Hindlimb muscle (tissue), 1 donor: ENCODE measurements at places on chromosomes 12 and 14.

- peak; percentile 63 for DNase-seq
These were observed 31.1 kb downstream of the ALDH1L2 start for GRCh38 chr12:105053116-105053572.

DNA sequence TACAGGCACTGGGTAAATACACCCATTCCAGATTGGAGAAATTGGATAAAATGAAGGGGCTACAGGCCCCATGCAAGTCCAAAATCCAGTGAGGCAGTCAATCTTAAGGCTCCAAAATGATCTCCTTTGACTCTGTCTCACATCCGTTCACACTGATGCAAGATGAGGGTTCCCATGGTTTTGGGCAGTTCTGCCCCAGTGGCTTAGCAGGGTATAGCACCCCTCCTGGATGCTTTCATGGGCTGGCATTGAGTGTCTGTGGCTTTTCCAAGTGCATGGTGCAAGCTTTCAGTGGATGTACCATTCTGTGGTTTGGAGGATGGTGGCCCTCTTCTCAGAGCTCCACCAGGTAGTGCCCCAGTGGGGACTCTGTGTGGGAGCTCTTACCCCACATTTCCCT is 427.2 kb downstream of the TRHDE start:
- no peak for DNase-seq

GRCh38 chr12:100715976-100716944 is 78.3 kb upstream of the ANO4 start:
- no peak for DNase-seq

DNA sequence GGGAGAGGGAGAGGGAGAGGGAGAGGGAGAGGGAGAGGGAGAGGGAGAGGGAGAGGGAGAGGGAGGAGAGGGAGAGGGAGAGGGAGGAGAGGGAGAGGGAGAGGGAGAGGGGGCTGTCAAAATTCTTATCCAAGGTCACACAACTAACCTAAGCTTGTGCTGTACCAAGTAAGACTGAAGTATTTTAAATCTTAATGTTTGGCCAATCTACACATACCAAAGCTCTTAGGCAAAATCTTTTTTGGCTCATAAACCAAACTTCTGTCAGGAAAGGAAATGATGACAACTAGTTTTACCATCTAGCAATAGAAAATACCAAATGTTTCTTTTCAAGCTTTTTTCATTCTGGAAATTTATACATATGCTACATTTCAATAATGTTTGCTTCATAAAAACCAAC is 33.8 kb downstream of the CCDC38 start:
- no peak for DNase-seq

GRCh38 chr12:42582050-42582449 is 7.5 kb downstream of the PRICKLE1 start:
- peak; percentile 74 for DNase-seq

GRCh38 chr12:61514016-61514415 is 746.2 kb upstream of the USP15 start:
- no peak for DNase-seq

GRCh38 chr12:55659486-55660385 is 23.0 kb downstream of the OR10P1 start:
- DNase-seq = no peak

DNA sequence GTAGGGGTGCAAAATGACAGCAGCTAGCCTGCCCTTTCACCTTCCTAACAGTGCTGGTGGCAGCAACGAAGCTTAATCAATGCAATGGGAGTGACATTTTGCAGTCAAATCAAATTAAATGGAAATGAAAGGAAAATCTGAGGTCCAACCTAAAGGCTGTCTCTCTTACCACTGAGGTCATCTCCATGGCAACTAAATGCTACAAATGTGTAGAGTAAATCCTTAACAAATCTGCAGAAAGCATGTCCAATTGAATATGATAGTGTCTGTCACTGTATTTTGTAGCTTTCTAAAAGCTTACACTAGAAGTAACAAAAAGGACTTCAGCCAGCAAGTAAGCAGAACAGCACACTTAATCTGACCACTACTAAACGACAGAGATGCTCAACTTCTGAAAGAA is 488.8 kb downstream of the BCAT1 start:
- no peak for DNase-seq

DNA sequence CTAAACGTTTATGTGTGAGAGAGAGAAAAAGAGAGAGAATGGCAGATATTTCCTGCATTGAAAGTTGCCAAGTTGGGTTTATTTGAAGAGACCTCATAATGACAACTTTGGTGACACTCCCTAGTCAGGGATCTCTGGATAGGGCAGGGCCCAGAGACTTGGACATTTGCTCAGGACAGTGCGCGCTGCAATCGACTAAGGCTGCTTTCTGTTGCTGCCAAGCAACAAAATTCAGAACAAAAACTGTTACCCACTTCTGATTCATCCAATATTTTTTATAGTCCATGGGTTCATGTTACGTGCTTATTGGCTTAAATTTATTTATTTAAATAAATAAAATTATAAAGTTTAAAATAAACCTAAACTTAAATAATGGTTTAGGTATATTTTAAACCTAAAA is 34.2 kb downstream of the PTGER2 start:
- no peak for DNase-seq

DNA sequence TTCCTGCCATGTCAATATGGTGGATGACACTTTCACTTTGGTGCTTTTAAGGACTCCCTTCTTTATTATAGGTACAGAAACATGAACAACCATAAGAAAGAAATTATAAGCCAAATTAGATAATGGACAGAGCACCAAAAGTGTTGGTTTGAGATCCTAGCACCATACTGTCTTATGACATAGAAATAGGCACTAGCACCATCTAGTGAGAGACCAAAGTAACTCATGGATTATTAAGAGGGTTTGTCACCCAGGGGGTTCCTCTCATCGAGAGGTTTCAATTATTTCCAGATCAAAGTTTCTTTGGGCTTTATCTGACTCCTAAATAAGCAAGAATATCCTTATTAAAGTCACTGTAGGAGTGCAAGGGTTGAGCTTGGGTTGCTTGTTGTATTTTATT is 153.0 kb upstream of the DIO2 start:
- DNase-seq = no peak

- DNase-seq = no peak
These were observed 95.7 kb downstream of the SAMD4A start for GRCh38 chr14:54662491-54663133.

- DNase-seq = no peak
These were observed 88.1 kb upstream of the TMEM263 start for GRCh38 chr12:106867651-106868050.

DNA sequence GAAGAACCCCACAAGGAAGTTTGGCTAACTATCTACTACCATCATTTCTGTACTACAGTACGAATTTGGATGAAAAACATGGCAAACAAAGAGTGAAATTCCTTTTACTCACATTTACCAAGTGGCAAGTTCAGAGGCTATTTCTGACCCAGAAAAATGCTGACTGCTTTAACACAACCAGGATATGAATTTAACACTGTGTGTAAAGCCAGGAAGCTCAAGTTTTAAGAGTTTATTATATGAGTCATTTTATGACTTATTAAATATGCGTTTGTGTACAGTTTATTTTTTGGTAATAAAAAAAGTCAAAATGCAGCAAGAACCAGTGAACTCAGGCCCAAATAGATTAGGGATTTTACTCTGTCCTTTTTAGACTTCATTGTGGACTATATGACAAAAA is 58.4 kb upstream of the STAC3 start:
- no peak for DNase-seq

DNA sequence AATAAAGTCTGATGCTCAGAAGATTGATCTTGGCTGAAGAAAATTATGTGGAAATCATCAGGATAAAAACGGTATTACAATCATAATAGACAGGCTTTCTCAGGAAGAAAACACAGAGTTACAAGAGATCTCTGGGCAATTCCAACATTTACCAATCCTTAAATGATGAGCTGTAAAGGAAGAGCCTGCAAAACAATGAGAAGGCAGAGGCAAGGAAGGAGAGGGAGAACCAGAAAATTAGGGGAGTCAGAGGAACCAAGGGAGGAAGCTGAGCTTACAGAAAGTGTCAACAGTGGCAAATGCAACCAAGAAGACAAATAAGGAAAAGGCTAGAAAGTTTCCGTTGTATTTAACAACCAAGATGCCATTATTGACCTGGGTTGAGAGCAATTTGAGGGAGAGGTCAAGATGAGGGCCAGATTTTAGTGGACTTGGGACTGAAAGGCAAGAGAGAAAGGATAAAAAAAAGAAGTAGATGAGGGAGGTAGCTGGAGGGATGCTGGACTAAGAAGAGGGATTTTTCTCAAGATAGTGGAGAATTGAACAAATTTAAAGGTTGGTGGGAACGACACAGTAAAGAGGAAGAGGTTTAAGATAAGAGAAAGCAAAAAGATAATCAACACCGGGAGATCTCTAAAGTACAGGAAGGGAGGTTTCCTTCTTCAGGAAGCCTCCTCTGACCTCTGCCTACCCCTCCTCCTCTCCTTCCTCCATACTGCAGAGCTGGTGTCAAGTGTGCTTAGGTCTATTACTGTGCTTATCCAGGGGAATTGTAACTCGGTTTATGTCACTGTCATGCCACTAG is 116.9 kb downstream of the DUSP6 start:
- DNase-seq = no peak

DNA sequence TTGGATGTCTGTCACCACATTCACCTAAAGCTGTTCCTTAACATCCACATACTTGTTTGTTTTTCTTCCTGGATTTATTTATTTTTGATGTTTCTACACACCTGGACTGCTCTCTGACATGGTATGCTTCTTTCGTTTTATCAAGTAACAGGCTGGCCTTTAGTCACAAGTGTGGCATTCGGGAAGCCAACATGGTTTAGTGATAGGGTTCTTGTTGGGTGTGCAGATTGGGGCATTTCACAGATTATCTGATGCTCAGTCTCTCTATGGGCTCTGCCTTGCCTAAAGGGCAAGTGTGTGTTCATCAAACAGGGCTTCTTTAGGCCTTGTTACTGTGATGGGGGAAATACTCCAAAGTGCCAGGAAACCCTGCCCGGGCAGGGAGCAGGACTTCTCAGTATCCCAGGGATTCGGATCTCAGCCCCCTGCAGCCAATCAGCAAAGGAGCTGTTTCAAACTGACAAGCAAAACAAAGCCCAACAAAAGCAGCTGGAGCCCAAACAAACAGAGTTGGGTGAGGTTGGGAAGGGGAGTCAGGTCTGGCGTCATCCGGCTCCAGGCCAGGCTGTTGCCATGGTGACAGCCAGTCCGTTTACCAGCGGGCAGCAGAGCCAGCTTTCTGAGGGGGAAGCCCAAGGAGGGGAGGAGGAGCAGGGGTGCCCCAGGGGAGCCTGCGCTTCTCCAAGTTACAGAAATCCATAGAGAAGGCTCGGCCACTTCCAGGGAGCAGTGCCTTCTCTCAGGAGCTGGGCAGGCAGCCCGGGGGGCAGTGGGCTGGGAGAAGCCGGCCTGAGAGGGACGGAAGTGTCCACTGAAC is 31.9 kb downstream of the FOS start:
- DNase-seq = peak; percentile 86

DNA sequence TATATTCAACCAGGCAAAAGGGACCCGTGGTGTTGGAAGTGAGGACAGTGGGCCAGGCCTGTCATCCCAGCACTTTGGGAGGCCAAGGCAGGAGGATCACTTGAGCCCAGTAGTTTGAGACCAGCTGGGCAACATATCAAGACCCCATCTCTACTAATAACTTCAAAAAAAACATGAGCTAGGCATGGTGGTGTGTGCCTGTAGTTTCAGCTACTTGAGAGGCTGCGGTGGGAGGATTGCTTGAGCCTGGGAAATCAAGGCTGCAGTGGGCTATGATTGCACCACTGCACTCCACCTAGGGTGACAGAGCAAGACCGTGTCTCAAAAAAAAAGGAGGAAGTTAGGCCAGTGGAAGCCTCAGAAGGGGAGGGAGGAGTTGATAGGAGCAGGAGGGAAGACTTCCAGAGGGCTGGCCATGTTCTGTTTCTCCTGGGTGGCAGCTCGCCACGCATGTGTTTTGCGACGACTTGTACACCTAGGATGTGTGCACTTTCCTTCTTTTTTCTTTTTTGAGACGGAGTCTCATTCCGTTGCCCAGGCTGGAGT is 10.1 kb downstream of the SLC25A29 start:
- no peak for DNase-seq

- no peak for DNase-seq
These were observed 3.1 kb upstream of the HPD start for GRCh38 chr12:121861636-121862254.

- DNase-seq = peak; percentile 28
These were observed 1.2 kb downstream of the GPR135 start for GRCh38 chr14:59463787-59464485.

GRCh38 chr12:100219328-100220109 is 18.9 kb downstream of the ACTR6 start:
- no peak for DNase-seq

GRCh38 chr14:67666750-67667449 is 7.5 kb downstream of the VTI1B start:
- peak; percentile 23 for DNase-seq

DNA sequence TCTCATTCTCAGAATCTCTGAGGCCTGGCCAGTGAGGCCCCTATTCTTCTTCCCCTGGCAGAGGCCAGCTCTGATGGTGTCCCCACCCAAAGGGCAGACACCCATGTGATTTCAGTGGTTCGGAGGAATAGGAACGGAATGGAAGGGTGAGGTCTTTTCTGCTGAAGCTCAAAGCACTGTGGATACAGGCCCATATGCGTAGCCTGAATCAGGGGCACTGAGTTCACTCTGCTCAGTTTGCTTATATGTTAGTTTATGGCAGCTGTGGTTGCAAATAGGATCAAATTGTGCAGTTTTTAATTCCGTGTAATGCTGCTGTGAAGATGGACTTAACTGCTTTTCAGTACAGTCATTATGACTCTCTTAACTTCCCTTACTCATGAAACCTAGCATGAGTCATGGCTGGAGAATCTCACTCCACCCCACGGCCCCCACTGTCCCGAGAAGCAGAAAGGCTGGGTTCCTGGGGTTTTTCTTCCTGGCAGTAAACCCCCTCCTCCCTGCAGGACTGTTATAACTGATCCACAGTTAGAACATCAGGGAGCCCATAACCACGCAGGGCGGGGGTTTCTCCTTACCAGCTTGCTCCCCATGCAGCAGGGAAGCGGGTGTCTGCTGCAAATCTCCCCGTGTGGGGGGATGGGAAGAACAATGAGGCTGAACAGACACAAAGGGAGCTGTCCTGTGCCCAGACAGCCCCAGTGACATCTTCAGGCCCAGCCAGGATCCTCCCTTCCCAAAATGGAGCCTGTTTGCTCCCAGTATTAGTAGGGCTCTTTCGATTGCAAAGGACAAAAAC is 122.7 kb downstream of the SLC38A6 start:
- no peak for DNase-seq

DNA sequence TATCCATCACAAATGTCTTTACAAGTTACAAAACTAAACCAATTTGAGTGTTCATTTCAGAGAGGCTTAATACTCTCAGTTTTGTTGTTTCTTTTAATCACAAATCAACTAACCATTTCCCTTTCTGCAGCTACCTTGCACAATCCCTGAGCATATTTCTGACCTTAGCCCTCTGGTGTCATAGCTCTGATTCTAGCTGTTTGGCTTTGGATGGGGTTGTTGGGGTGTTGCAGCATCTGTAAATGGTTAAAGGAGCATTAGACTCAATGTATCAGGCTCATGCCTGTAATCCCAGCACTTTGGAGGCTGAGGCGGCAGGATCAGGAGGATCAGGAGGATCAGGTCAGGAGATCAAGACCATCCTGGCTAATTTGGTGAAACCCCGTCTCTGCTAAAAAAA is 461.4 kb downstream of the NRXN3 start:
- no peak for DNase-seq

- DNase-seq = no peak
These were observed 25.0 kb downstream of the CREBL2 start for GRCh38 chr12:12636641-12637040.

- DNase-seq = peak; percentile 84
These were observed 902 bp downstream of the TMPO start for GRCh38 chr12:98516111-98516873.

- DNase-seq = peak; percentile 62
These were observed 44.6 kb downstream of the MLXIP start for GRCh38 chr12:122123051-122123760.
